ENCODE measurements at places on chromosomes 2 and 18.
A peak's percentile ranks its signal among the peaks of the same experiment; 100 is the strongest.

DNA sequence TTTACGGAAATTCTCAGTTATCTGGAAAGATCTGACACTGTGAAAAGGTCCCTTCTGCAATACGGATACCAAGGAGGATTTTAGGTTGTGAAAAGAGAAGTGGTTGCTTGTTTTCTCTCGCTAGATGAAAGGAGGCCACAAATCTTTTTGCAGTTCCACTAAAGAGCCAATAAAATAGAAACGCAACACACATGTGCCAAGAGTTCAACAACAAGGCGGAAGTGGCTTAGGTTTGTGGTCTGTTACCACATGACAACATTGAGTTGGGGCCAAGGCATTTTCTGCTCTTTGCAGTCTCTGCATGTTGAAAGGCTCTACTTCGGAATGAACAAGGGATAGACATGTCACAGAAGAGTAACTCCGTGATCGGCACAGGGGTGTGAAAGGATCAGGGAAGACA lies 115.7 kb upstream of the OSR1 start:
- peak; percentile 41 for DNase-seq

GRCh38 chr18:57077786-57078552 lies 68.9 kb upstream of the BOD1L2 start:
- DNase-seq, result peak; percentile 70

GRCh38 chr18:3625742-3626091 lies 175.7 kb downstream of the TGIF1 start:
- no peak for DNase-seq

- DNase-seq, result no peak
Observed at GRCh38 chr18:7941533-7941932, 374.4 kb downstream of the PTPRM start.

GRCh38 chr2:73714091-73714490 lies 23.1 kb downstream of the TPRKB start:
- no peak for DNase-seq

- peak; percentile 49 for DNase-seq
Observed at GRCh38 chr18:23134780-23135549, at the start of gene CABLES1. Gene CABLES1, plus strand, starts transcription at chr18:23135485. Its CDS starts 278 bp downstream, at chr18:23135763.

- no peak for DNase-seq
Observed at GRCh38 chr2:223264541-223265193, 212.7 kb downstream of the KCNE4 start.

GRCh38 chr18:53950545-53950944 lies 273.9 kb downstream of the MBD2 start:
- no peak for DNase-seq

DNA sequence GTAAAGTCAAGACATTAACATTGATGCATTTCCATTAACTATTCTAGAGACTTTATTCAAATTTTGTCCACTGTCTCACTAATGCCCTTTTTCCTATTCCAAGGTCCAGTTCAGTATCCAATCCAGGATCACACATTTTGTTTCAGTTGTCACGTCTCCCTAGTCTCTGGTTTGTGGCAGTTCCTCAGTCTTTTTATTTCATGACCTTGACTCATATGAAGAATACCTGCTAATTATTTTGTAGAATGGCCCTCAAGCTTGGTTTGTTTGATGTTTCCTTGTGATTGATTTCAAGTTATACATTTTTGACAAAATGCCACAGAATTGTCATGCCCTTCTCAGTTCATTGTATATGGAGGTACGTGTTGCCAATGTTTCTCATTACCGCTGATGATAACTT lies 145.2 kb downstream of the FHOD3 start:
- no peak for DNase-seq

DNA sequence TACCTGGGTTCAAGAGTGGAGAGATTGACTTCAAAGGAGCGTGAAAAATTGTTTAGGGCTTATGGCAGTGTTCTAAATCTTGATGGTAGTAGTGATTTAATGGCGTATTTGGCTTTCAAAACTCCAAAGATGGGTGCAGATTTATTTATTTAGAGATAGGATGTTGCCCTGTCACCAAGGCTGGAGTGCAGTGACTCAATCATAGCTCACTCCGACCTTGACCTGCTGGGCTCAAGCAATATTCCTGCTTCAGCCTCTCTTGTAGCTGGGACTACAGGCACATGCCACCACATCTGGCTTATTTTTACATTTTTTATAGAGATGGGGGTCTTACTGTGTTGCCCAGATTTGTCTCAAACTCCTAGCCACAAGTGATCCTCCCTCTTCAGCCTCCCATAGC lies 52.5 kb downstream of the FAM117B start:
- no peak for DNase-seq

GRCh38 chr2:239255628-239256349 lies 145.0 kb downstream of the HDAC4 start:
- no peak for DNase-seq

- peak; percentile 72 for DNase-seq
Observed at GRCh38 chr2:42792583-42793333, at the start of gene HAAO. Gene HAAO, minus strand, starts transcription at chr2:42792583. Its CDS starts 47 bp downstream, at chr2:42792536.

- DNase-seq, result no peak
Observed at GRCh38 chr2:229202646-229203045, 68.4 kb downstream of the PID1 start.

DNA sequence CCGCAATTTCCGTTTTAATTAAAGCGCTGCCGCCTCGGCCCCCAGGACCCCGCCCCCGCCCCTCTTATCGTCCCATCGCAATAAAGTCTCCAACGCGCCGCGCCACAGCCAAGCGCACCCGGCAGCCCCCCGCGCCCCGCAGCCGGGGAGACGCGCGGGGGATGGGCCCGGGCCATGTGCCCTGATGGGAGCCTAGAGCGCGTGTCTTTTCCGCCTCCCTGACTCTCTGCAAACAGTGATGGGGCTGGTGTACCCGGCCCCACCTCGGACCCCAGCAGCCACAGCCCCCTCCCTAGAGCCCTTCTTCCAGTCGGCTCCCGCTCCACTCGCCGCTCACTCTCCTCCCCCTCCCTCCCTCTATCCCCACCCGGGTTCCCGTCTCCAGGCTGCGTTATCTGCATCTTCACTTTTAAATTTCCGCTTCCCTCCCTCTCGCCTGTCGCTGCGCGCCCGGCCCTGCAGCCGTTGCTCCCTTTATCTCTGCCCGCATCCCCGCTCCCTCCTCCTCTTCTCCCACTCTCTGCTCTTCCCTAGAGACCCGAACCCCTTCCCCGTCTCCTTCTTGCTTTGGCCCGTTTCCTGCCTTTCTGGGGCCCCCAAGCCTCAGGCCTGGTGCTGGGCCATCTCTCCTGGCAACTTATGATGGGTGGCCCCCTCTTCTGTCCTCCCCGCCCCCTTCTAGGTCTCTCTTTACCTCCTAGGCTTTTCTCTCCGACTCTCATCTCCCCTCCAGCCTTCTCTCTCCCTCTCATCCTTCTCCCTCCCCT lies 524 bp upstream of the FEV start:
- no peak for DNase-seq

GRCh38 chr2:182597570-182598295 lies 118.3 kb upstream of the DNAJC10 start:
- DNase-seq, result no peak

- DNase-seq, result no peak
Observed at GRCh38 chr2:193520709-193521458, 1326.2 kb upstream of the TMEFF2 start.

DNA sequence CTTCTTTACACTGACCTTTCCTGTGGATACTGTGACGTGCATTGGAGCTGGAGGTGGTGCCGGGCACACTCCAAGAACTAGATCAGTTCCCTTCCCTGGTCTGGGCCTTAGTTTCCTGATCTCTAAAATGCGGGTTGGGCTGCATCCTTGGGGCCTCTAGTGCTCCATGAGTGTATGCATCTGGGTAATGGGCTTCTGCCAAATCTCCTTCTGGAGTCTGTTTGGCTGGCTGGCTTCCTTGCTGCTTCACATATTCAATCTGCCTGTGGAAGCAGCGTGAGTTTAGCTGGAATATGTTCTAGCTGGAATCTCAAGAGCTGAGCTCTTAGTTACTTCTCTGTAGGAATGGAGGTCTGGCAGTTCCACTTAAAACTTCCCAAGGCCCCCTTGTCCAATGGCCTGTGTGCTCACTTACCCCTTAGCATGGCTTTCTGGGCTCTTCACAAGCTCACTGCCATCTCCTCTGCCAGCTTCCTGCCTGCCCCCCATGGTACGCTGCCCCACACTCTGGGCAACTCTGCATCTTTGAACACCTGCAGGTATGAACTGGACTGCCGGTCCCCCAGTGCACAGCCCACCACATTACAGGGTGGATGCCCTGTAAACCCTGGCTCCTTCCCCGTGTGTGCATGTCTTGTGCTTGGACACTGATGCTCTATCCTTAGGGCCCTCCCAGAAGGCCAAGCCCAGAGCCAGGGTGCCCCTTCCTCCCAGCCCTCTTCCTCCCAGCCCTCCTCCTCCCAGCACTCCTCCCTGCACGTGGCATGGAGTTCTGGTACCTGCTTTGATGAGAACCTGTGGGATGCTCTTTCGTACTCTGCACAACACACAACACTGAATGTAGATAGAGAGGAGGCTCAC lies 103.6 kb upstream of the SMAD2 start:
- no peak for DNase-seq

GRCh38 chr2:156399950-156400705 lies 36.1 kb upstream of the GPD2 start:
- peak; percentile 67 for DNase-seq

DNA sequence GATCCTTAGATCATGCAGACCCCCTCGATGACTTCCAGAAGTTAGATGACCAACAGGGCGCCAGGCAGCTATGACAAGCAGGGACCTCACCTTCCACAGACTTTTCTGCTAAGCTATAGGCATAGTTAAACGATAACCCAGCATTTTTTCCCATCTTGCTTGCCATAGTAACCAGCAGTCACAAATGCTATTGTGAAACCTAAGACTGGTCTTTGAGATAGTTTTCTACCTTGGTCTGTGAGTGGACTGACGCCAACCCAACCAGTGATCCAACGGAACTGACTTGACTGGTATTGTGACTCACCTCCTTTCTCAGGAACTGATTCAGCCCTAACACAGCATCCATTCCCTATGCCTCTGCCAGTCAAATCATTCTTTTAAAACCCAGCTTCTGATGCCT lies 361.2 kb downstream of the LRRTM4 start:
- no peak for DNase-seq

DNA sequence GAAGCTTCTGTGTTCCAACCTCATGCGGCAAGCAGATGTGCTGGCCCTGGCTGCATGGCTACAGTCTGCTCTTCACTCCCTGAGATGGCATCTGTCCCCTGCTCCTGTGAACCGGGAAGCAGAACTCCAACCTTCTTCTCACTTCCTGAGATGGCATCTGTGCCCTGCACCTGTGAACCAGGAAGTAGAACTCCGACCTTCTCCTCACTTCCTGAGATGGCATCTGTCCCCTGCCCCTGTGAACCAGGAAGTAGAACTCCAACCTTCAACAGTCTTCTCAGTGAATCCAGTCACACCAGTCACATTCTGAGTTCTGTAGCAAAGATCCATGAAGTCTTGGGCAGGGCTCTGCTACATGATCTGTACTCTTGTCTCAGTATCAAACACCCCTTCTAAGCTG lies 887.2 kb upstream of the KLHL29 start:
- no peak for DNase-seq

- no peak for DNase-seq
Observed at GRCh38 chr2:240822280-240822847, 2.3 kb upstream of the KIF1A start.

DNA sequence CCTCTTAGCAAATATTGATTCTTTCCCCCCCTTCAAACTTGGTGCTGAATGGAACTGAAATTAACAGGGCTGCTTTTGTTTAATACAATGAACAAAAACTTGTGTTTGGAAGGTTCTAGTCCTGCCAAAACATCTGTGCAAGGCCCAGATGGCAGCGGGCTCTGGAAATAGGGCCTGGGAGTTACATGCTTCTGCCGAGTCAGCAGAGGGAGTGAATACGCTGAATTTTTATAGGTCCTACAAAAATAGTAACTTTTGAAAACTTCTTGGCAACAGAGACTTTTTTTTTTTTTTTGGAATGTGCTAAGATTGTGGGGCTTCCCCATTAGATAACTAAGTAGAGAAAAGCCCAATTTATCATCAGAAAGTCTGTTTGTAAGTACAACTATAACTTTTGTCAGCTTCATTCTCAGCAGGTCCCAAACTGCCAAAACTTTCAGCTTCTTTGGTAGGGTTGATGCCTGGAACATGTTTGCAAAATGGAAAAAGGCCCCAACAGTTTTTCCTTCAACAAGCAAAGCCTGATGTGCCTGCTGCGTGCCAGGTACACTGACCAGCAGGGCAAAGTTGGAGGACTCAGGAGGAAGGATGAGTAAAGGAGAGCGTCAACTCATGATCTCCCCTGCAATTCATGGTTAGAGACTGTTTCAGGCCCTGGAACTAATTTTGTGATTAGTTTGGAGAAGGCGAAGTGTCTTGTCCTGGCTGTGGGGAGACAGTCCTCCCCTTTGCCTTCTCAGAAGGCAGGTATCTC lies 45.1 kb upstream of the HDAC4 start:
- DNase-seq, result no peak

GRCh38 chr2:230128623-230129342 lies 60.1 kb upstream of the SLC16A14 start:
- no peak for DNase-seq
